Keratinocyte (primary cell): ENCODE measurements at places on chromosomes 7 and 10. TPM values are rescaled to one million over a fixed set of nuclear protein-coding genes. Genes with fewer than 3 reads are reported as not detected.

DNA sequence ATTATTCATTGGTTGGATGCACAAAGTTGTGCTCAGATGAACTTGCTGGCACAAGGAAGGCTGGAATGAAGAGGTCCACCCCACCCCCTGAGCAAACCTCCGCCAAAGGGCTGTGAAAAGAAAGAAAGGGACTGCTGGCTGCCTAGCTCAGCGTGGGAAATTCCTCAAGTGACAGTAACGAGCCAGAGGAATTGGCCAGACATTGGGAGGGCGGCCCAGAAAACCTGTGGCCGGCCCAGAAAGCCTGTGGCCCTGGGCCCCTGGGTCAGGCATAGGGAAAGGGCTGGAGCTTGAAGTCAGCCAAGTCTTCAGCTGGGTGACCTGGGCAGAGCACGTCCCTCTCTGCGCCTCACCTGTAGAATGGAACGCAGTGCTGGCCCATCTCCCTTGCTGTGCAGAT is 30.6 kb upstream of the CTBP2 start:
- DNase-seq = no peak

DNA sequence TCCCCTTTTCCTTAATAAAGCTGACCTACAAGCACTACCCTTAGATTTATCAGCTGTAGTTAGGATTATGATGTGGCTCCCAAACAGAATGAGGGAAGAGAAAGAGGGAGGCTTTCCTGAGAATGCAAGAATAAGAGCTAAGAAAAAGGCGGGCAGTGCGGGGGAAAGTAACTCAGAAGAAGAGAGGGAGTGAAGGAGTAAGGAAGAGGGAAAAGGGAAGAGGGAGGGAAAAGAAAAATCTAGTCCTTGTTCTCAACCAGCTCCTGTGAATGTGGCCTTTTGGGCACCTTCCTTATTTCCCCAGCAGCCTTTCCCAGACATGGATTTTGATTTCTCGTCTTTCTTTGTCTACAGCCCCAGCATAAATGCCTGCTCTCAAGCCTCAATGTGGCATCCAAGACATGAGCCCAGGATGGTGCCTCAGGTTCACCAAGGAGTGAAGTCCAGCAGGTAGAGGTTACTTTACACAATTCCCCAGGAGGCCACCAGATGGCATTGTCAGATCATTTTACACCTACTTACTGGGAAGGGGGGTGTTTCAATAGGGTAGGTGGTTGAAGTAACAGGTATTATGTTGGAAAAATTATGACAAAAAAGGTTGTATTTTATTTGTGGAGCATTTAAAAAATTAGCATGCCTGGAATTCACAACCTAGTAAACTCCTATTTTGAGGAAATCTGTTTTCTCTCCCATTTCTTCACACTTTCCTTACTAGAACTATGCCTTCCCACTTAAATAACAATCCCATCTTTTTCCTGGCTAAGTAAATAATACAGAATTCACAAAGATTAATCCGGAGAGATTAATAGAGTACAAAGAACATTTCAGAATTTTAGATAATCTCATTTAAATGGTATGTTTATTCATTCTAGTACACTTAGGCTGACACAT is 106.5 kb downstream of the HTR7 start:
- DNase-seq = peak; percentile 19

DNA sequence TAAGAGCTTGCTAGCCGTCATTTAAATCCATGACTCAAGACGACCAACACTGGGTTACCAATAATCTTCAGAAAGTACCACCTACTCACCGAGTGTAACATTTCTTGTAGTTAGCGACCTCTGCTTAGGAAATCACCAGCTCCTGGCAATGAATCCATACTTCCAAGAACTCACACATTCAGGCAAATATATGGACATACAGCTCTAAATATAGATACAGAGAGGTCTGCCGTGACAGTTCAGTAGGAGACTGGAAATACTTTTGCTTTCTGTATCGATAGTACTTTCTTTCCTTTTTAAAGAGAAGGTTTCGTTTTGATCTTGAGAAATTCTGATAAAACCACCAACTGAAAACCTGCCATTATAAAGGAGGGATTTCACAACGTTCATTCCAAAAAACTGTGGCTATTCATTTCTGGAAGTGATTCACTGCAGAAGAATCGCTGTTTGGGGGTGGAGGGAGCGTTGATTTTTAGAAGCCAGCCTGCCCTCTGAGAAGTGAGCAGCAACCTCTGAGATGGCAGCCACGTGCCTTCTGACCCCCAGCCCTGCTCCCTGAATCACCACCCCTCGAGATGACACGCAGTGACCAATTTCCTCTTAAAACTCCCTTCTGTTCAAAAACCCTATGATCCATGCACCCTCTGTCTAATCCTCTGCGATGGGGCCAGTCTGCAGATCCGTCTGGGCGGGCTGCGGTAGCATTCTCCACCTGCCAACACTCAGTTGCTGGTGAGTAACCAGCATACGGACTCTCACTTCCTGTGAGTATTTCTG is 179.0 kb upstream of the KLF14 start:
- DNase-seq = peak; percentile 92

The ZNF467 gene
- 0.31 to 0.93 TPM (median 0.52 TPM) in 3 replicates for polyA plus RNA-seq

The OR13A1 gene
- polyA plus RNA-seq = 0.03 TPM in 1 of 3 replicates, not detected in the others

- DNase-seq = no peak
Observed at GRCh38 chr10:2425320-2425719, 642.0 kb upstream of the PFKP start.

DNA sequence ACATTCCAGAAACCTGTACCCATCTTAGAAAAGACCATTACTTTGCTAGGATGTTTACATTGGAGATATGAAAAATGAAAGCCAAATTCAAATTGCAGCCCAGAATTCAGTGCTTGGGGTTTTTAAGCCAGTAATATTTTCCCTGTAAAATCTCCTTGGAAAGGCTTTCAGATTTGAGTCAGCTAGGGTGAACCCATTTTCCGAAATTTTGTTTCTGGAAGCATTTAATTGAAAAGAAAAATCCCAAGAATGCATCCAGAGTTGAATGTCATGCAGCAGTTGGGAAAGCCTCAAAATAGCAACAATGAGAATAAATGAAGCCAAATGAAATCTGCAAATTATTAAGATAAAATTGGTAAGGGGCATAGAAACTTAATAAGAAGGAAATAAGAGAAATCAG is 106.4 kb downstream of the BMPER start:
- DNase-seq = no peak

- no peak for DNase-seq
Observed at GRCh38 chr10:119331061-119331460, 123.7 kb downstream of the GRK5 start.

The MLXIPL gene
- 0.05 to 0.14 TPM (median 0.05 TPM) in 3 replicates for polyA plus RNA-seq

GRCh38 chr10:62456611-62457101 is 82.5 kb downstream of the ZNF365 start:
- no peak for DNase-seq

DNA sequence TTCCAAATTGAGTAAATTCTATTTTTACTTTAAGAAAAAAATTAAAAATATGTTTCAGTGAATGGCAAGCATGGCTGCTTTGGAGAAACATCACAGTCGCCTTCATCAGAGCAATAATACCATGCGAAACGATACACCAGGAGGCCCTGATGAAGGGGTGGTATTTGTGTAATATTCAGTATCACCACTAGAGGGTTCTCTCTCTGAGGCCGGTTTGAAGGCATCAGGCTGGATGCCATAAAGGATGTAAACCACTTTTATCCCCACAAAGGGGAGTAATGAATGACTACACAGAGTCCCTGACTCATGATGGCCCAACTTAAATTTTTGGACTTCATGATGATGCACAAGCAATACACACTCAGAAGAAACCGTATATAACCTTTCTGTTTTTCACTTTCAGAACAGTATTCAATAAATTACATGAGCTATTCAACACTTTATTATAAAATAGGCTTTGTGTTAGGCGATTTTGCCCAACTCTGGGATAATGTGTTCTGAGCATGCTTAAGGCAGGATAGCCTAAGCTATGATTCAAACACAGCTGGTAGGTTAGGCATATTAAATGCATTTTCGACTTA is 95.5 kb downstream of the PPP1R17 start:
- DNase-seq = peak; percentile 21

The PLXNA4 gene
- under 0.01 to 0.09 TPM (median 0.01 TPM) in 3 replicates for polyA plus RNA-seq

GRCh38 chr10:71263376-71263775 is 51.0 kb downstream of the UNC5B start:
- no peak for DNase-seq

The PNLIP gene
- not detected in 3 replicates for polyA plus RNA-seq

The PON1 gene
- not detected in 3 replicates for polyA plus RNA-seq

The SEMA4G gene
- 0.98 to 1.9 TPM (median 1.2 TPM) in 3 replicates for polyA plus RNA-seq

DNA sequence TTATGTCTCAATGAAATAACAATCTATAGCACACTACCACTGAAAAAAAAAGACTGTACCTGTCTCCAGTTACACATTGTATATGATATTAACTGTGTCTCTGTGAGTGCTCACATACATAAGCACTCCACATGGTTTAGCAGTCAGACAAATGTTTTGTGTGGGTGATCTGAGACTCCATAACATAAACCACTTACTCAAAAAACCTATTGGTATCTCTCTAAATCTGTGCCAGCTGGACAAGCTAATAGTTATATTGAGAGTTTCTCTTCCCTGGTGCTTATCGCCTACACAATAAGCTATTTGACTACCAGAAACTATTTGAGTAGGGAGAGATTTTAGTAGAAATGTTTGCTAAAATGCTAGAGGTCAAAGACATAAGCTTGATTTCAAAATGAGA is 190.1 kb upstream of the AGR3 start:
- no peak for DNase-seq

The AQP1 gene
- 0.03 to 0.17 TPM (median 0.07 TPM) in 3 replicates for polyA plus RNA-seq
